Fibroblast of pulmonary artery (primary cell): ENCODE measurements at places on chromosomes 7 and 10.

DNA sequence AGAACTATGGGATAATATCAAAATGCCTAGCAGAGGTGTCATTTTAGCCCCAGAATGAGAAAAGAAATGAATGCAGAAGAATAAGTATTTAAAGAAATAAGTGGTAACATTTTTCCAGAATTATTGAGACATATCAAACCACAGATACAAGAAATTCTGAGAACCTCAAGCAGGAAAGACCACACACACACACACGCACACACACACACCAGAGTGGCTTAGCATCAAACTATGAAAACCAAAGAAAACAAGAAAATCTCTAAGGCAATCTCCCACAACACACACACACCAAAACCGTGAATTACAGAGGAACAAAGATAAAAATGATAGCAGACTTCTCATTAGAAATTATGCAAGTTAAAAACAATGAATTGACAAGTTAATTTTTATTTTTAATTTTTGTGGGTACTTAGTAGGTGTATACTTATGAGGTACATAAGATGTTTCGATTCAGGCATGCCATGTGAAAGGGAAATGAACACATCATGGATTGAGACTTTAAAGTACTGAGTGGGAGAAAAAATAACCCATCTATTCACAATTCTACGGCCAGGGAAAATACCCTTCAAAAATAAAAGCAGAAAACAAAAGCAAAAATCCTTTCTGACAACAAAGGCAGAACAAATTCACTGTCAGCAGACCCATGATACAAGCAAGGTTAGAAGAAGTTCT lies 14.6 kb downstream of the PPIF start:
- DNase-seq: no peak

GRCh38 chr10:132482090-132482800 lies 55.3 kb upstream of the INPP5A start:
- DNase-seq: peak; percentile 88

DNA sequence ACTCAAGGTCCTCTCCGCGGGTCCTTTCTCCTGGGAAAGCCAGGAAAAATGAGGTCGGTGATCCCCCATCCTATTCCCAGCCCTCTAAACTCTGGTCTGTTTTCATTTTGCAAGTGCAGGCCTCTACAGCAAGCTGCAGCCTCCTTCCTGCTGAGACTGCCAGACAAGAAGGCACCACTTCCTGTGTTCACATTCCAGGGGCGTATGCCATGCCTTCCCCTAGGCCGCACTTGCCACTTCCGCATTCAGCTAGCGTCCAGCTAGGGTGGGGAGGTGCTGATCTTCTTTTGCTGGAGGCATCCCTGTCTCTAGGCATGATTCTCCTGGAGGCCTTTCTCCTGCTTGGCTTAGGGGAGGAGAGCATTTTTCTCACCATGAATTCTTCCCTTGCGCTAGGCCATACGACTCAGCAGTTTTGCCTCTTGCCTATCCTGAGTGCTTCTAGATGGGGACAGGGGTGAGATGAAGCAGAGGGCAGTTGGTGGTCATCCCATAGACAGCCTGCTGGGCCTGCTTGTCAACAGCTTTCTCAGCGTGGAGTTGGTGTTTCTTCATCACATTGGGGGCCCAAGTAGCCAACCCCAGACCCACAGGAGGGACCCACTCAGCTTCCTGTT lies 328.9 kb downstream of the RPS24 start:
- DNase-seq: no peak

DNA sequence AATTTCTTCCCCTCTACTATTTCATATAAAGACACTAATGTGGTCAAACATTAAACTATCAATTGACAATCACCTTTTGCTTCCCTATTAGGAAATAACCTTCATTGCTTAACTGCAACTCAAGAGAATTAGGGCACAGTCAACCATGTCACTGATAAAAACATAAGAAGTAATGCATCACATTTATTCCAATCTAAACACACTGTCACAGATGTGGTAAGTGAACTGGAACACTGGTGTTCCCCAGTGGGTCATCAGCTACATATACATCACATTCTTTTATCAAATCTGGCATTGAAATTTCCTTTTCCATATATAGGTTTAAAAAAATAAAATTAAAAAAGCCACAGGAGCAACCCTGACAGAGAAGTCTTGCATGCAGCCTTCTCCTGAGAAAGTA lies 3.7 kb downstream of the TRIL start:
- no peak for DNase-seq

DNA sequence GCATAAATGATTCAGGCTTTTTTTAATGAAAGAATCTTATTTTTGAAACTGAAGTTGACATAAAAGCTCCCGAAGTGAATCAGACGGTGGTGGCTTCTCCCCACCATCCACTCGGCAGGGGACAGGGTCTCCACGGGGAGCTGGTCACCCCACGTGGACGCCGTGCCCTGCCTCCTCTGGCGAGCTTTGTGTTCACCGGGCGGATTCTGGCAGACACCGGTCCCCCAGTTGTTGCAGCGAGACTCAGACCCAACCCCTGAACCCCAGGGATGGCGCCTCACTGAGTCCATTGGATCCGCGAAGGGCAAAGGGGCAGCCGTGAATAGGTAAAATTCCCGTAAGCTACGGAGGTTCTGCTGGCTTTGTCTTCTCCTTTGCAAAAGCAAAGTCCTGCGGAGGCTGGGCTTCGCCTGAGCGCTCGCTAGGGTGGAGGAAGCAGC lies 38.4 kb downstream of the PTPRN2 start:
- no peak for DNase-seq

- DNase-seq: peak; percentile 52
Observed at GRCh38 chr7:114554781-114555537, 140.3 kb downstream of the FOXP2 start.

GRCh38 chr10:118610577-118610976 lies 15.1 kb upstream of the PRLHR start:
- no peak for DNase-seq
